ENCODE measurements at places on chromosomes 6 and 20. TPM values are rescaled to one million over a fixed set of nuclear protein-coding genes. Genes with fewer than 3 reads are reported as not detected.

The CCHCR1 gene
- total RNA-seq = 12.5 TPM

The EPPIN gene
- not detected for total RNA-seq

The SCP2D1 gene
- not detected for total RNA-seq

The SLCO4A1 gene
- 0.26 TPM for total RNA-seq

The MRPS18B gene
- total RNA-seq = 43.6 TPM

The CDC5L gene
- 9.7 TPM for total RNA-seq

The BPI gene
- total RNA-seq = 0.12 TPM

The TULP1 gene
- total RNA-seq = not detected

The RIPPLY2 gene
- total RNA-seq = not detected

The METTL24 gene
- total RNA-seq = not detected

The ARMH2 gene
- not detected for total RNA-seq

The TUBB1 gene
- total RNA-seq = not detected

The EYA2 gene
- 0.94 TPM for total RNA-seq

The SRF gene
- total RNA-seq = 20.3 TPM

The PNLDC1 gene
- not detected for total RNA-seq

The NFKBIE gene
- 9.2 TPM for total RNA-seq

The PTPRT gene
- total RNA-seq = not detected

The NINL gene
- total RNA-seq = 6.0 TPM

The RAET1L gene
- not detected for total RNA-seq

The TAAR8 gene
- total RNA-seq = not detected

The TAAR2 gene
- total RNA-seq = not detected

The RNF8 gene
- total RNA-seq = 20.1 TPM

The CEP250 gene
- total RNA-seq = 14.5 TPM

Data from pericardium fibroblast (primary cell).